ENCODE measurements at places on chromosomes 12 and 14. TPM values are rescaled to one million over a fixed set of nuclear protein-coding genes. Genes with fewer than 3 reads are reported as not detected.

- DNase-seq = no peak
Measured at GRCh38 chr14:89576145-89576927, 159.3 kb upstream of the FOXN3 start.

VPS37B gene
- total RNA-seq = 20.7 TPM

DNA sequence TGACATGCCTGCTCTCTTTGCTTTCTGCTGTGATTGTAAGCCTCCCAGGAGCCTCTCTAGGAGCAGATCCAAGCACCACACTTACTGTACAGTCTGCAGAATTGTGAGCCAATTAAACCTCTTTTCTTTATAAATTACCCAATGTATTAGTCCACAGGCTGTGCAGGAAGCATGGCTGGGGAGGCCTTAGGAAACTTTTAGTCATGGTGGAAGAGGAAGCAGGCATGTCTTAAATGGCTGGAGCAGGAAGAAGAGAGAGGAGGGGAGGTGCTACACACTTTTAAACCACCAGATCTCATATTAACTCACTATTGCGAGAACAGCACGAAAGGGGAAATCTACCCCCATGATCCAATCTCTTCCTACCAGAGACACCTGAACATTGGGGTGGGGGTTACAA lies 108.9 kb downstream of the DERA start:
- no peak for DNase-seq

GRCh38 chr14:55306938-55307589 lies 35.8 kb downstream of the FBXO34 start:
- no peak for DNase-seq

- DNase-seq = no peak
Measured at GRCh38 chr12:10304161-10304574, 3.5 kb upstream of the KLRD1 start.

Data from heart right ventricle (tissue), 16 donors.